ENCODE measurements at places on chromosomes 3 and 15. TPM values are rescaled to one million over a fixed set of nuclear protein-coding genes. Genes with fewer than 3 reads are reported as not detected.

GRCh38 chr15:75727851-75728715 lies 15.4 kb upstream of the CSPG4 start:
- H3K4me3 ChIP-seq: no peak overlapping the region
- H3K27ac ChIP-seq: no peak overlapping the region
- H3K27me3 ChIP-seq: peaks cover 21% of the 10 kb centered on the region
- peak; percentile 45 for DNase-seq

- H3K36me3 ChIP-seq: peaks cover 22% of the 10 kb centered on the region
- peaks cover 8% of the 10 kb centered on the region for H3K4me1 ChIP-seq
- H3K27ac ChIP-seq: no peak overlapping the region
- DNase-seq: no peak
Observed at GRCh38 chr3:45480871-45481270, 92.5 kb downstream of the LARS2 start.

XXYLT1 gene
- 14.5 TPM for total RNA-seq

SYNM gene
- total RNA-seq: 2.0 TPM

GRCh38 chr3:24769918-24770317 lies 275.3 kb upstream of the THRB start:
- no peak overlapping the region for H3K4me3 ChIP-seq
- DNase-seq: no peak
- no peaks in the 10 kb centered on the region for H3K27me3 ChIP-seq

DNA sequence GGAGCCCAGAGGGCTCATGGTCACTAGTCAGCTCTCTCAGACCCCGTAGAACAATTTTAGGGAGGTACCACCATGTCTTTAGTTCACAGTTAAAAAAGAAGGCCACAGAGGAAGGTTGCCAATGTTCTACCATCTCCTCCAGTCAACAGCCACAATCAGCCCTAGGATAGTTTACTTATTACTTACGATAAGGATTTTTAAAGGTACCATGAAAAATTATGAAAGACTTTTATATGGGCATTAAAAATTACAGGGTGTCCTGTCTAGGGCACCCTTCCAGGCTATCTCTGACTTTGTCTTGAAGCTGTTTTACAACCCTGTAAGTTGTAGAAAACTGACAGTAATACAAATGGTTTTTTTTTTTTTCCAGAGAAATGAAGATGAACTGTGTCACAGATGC lies 57.9 kb downstream of the CAPN7 start:
- H3K27me3 ChIP-seq: no peaks in the 10 kb centered on the region
- peaks cover 36% of the 10 kb centered on the region for H3K36me3 ChIP-seq
- H3K4me3 ChIP-seq: no peak overlapping the region
- H3K27ac ChIP-seq: no peak overlapping the region
- H3K4me1 ChIP-seq: peaks cover 57% of the 10 kb centered on the region
- DNase-seq: no peak

GRCh38 chr15:64944961-64945360 lies 33.3 kb downstream of the ANKDD1A start:
- H3K36me3 ChIP-seq: no peaks in the 10 kb centered on the region
- H3K4me1 ChIP-seq: no peaks in the 10 kb centered on the region
- no peak overlapping the region for H3K27ac ChIP-seq
- no peak for DNase-seq
- no peak overlapping the region for H3K4me3 ChIP-seq

DNA sequence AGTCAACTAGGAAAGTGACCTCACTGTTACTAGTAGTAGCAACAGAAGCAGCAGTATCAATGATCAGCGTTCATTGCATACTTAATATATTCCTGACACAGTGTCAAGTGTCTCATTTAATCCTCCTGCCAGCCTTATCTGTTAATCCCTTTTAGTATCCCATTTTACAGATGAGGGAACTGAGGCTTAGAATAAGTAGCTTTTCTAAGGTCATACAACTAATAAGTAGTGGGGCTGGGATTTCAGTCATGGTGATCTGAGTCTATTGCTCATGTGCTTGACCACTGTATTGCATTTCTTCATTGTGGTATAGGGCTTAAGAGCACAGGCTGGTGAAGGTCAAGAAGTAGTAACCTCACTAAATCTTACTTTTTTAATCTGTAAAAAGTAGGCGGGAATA lies 233.6 kb downstream of the PTPRG start:
- no peak for DNase-seq
- no peaks in the 10 kb centered on the region for H3K4me1 ChIP-seq
- no peak overlapping the region for H3K4me3 ChIP-seq
- H3K36me3 ChIP-seq: no peaks in the 10 kb centered on the region
- H3K27me3 ChIP-seq: peaks cover 3% of the 10 kb centered on the region

DNA sequence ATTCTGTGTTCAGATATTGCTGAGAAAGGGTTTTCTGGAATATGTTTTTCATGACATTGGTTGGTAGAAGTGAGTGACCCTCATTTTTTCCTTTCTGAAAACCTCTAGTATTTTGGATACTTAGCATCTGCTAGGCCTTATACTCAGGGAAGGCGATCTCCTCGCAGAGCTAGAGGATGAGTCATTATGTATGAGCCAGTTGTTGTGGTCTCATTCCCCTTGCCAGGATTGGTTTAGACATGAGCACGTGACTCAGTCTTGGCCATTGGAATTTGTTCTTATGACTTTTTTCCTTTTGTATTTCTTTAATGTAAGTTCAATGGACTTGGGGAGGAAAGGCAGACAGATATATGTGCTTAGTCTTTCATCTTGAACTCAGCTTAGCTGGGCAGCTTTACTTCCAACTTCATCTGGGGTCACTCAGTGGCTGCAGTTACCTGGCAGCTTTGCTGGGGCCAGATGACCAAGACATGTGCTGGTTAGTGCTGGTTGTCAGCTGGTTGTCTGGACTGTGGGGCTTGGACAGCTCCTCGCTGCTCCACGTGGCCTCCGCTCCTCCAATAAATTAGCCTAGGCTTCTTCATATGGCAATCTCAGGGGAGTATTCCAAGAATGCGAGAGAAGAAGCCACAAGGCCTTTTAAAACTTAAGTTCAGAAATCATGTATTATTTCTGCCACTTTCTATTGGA lies 207.5 kb downstream of the IL20RB start:
- DNase-seq: no peak
- H3K27ac ChIP-seq: no peak overlapping the region
- peaks cover 5% of the 10 kb centered on the region for H3K27me3 ChIP-seq

- H3K27ac ChIP-seq: no peak overlapping the region
- H3K27me3 ChIP-seq: no peaks in the 10 kb centered on the region
- no peak overlapping the region for H3K4me3 ChIP-seq
Observed at GRCh38 chr3:81105206-81105605, 656.2 kb downstream of the GBE1 start.

TGM5 gene
- not detected for total RNA-seq

SOX14 gene
- not detected for total RNA-seq

GRCh38 chr3:28980631-28981030 lies 300.2 kb upstream of the RBMS3 start:
- H3K27ac ChIP-seq: no peak overlapping the region
- peaks cover 6% of the 10 kb centered on the region for H3K4me1 ChIP-seq
- H3K36me3 ChIP-seq: no peaks in the 10 kb centered on the region
- H3K27me3 ChIP-seq: peaks cover 3% of the 10 kb centered on the region
- no peak overlapping the region for H3K4me3 ChIP-seq

- peak overlapping the region; percentile 61 for H3K27ac ChIP-seq
- H3K27me3 ChIP-seq: no peaks in the 10 kb centered on the region
- DNase-seq: no peak
- no peak overlapping the region for H3K4me3 ChIP-seq
- H3K36me3 ChIP-seq: peaks cover 29% of the 10 kb centered on the region
Observed at GRCh38 chr3:46930945-46931403, 45.6 kb downstream of the CCDC12 start.

GRCh38 chr15:26628879-26629529 lies 143.9 kb downstream of the GABRB3 start:
- no peaks in the 10 kb centered on the region for H3K4me1 ChIP-seq
- H3K27me3 ChIP-seq: no peaks in the 10 kb centered on the region
- no peak for DNase-seq
- H3K4me3 ChIP-seq: no peak overlapping the region
- H3K27ac ChIP-seq: no peak overlapping the region

- H3K27ac ChIP-seq: no peak overlapping the region
- no peak for DNase-seq
- H3K36me3 ChIP-seq: peaks cover 2% of the 10 kb centered on the region
- no peak overlapping the region for H3K4me3 ChIP-seq
- peaks cover 5% of the 10 kb centered on the region for H3K27me3 ChIP-seq
Observed at GRCh38 chr3:157231071-157231470, 71.1 kb upstream of the CCNL1 start.

- no peaks in the 10 kb centered on the region for H3K4me1 ChIP-seq
- no peak overlapping the region for H3K4me3 ChIP-seq
- H3K27ac ChIP-seq: no peak overlapping the region
Observed at GRCh38 chr3:111112913-111113312, 41.3 kb downstream of the NECTIN3 start.

DNA sequence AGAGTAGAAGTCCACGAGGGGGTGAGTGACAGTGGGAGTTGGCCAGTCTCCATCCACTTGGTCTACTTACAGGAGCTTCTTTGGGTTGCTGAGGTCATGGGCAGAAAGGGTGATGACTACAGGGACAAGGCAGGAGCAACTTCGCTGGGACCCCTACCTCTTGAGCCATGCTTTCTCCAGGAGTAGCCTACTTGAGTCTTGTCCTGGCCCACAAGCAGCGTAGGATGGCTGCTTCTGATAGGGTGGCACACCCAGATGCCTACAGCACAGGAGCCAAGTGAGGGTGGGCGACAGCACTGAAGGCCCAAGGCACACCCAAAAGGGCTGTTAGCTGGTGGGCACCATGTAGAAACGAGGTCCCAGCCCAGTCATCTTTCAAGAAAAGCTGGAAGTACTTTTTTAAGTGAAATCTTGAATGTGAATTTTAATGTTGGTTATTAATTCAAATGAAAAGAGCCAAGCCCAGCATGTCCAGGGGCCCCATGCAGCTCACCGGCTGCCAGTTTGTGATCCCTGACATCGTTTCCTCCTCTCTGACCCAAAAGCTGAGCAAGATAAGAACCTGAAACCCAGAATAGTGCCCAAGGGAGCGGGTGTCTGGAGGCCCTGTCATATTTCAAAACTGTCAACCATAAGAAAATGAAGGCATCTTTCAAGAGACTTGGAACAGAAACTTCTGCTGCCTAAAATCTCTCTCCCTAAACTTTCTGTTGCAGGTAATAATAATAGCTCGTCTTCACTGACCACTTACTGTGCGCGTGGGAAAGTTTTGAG lies 2.2 kb upstream of the CPEB1 start:
- H3K27ac ChIP-seq: no peak overlapping the region
- no peaks in the 10 kb centered on the region for H3K36me3 ChIP-seq
- H3K4me1 ChIP-seq: no peaks in the 10 kb centered on the region
- no peak for DNase-seq

DNA sequence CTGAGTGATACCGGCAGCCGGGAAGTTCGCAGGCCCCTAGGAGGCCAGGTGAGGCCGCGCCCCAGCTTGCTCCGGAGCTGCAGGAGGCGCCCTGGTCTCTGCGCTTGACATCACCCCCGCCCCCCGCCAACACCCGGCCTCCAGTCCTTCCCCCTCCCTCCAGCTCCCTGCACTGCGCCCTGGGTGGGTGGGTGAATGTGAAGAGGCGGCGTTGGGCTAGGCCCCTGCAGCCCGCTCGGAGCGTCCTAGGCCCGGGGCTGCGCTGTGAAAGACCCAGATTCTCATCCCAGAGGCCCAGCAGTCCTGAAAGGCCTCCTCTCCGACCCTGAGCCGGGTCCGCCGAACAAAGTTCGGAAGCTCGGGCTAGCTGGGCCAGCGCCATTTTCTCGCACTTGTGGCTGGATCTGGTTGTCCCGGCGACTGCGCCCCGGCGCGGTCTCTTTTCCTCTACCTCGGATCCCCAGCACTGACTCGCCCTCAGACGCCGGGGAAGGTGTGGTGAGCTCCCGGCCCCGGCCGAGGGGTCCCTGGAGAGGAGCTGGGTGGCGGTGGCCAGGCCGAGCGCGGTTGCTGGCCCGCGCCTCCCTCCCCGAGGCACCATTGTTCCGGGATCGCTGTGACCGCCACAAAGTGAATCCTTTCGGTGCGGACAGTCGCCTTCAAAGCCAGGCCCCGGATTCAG lies 12.9 kb downstream of the ZIC4 start:
- H3K4me3 ChIP-seq: no peak overlapping the region
- no peak for DNase-seq
- H3K27ac ChIP-seq: no peak overlapping the region
- H3K36me3 ChIP-seq: peaks cover 5% of the 10 kb centered on the region

PRICKLE2 gene
- not detected for total RNA-seq

SLC51A gene
- total RNA-seq: not detected

GRCh38 chr3:30145281-30145680 lies 461.1 kb upstream of the TGFBR2 start:
- no peaks in the 10 kb centered on the region for H3K4me1 ChIP-seq
- H3K27ac ChIP-seq: no peak overlapping the region
- peaks cover 3% of the 10 kb centered on the region for H3K27me3 ChIP-seq
- no peaks in the 10 kb centered on the region for H3K36me3 ChIP-seq
- no peak overlapping the region for H3K4me3 ChIP-seq

AGTR1 gene
- total RNA-seq: not detected

DNA sequence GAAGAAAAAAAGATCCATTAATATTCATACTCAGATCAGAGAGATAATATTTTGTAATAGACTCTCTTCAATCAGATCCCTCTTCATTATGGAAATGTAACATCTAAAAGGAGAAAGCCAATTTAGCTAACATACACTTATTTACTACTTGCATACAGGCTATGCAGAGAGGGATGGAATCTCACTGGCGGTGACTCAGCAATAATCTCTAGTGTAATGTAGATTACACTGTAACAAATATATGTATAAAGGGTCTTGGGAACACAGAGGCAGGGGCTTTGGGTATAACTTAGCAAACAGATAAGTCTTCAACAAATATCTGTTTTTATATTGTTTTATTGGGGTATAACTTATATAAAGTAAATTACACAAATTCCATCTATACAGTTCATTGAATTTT lies 69.6 kb downstream of the CGNL1 start:
- H3K27ac ChIP-seq: no peak overlapping the region
- DNase-seq: no peak
- no peaks in the 10 kb centered on the region for H3K36me3 ChIP-seq
- H3K4me1 ChIP-seq: no peaks in the 10 kb centered on the region

All from activated T-helper 1 cell treated with anti-CD3 and anti-CD28 coated beads, Interleukin-12 subunit alpha, Interleukin-12 subunit beta, Interleukin-2, Interleukin-4 antibody, amounts not matched to agents 30 ng/mL and 10 ng/mL and 1 ng/mL, durations not matched to agents 14 hours and 24 hours and 36 hours (primary cell).